KBM-7 (cell line): ENCODE measurements at places on chromosomes 6 and 20.
A peak's percentile ranks its signal among the peaks of the same experiment; 100 is the strongest.

DNA sequence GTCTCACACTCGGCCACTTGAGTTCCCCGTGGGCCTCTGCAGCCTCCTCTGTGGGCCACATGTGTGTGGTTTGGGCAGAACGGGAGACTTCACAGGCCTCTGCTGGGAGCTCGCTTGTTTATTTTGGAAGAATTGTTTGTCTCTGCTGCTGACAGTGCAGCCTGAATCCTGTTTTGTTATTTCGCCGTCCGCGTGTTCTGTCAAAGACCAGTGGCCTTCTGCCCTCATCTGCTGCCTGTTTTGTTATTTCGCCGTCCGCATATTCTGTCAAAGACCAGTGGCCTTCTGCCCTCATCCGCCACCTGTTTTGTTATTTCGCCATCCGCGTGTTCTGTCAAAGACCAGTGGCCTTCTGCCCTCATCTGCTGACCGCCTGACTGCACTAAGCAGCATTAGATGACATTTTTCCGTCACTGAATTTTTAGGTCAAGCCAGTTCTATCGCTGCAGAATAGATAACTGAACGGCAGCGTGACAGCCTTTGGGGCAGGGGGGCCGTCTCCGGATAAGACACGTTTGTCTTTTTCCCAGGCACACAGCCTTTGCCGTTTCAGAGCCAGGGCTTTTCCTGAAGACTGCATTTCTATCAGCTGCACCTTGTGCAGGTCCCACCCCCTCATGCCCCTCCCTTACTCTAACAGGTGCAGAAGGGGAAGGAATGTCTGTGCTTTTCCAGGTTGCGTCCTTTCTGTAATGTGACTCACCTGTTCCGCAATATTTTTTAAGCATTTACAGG lies 158.5 kb upstream of the AFDN start:
- DNase-seq = no peak

DNA sequence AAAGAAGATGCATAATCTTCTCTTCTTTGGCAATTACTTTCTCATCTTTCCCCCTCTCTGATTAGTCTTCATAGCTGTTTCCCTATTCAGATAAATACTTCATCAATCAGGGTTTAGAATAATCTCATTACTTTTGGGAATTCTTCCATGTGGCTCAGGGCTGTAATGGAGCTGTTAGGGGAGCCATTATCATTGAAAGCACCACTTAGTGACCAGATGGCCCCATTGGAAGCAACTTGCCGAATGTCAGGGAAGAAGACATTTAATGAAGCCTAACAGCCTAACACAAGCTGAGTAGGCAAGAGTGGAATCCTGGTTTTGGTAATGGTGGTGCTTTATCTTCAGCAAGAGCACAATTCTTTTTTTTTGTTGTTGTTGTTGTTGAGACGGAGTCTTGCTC lies 45.0 kb downstream of the TIAM2 start:
- no peak for DNase-seq

DNA sequence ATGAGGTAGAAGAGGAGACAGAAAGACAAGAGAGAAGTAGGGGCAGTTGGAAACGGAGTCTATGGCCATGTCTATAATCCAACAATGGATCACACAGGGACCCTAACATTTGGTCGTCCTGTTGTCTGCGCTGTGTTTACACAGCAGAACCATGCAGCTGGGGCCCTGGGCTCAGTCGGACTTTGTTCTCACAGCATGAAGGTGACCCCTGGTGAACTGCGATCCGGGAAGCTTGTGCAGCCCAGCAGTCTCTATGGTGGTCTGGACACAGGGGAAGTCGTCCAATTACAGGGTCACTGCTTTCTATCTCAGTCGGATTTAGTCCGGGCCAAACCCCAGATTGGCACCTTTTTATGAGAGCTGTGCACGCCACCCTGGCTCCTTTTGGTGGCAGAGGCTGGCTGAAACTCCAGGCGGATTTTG lies 153.6 kb downstream of the FOXA2 start:
- no peak for DNase-seq

- peak; percentile 65 for DNase-seq
Observed at GRCh38 chr6:36679043-36679833, 724 bp downstream of the CDKN1A start.

DNA sequence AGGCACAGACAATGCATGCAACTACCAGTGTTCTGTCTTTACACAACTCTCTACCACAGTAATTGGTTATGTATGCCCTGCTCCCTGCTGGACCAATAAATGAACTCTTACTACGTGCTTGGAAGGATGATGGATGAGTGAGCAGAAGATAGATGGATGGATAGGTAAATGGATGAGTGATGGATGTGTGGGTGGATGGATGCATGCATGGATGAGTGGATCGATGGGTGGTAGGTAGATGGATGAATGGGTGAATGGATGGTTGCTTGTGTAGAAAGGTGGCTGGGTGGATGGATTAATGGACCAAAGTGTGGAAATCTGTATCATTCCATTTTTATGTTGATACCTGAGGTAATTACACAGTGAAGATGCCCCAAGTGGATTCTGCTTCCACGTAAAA lies 10.1 kb upstream of the TRAM2 start:
- no peak for DNase-seq

- no peak for DNase-seq
Observed at GRCh38 chr20:63679799-63680305, 16.6 kb upstream of the TNFRSF6B start.

DNA sequence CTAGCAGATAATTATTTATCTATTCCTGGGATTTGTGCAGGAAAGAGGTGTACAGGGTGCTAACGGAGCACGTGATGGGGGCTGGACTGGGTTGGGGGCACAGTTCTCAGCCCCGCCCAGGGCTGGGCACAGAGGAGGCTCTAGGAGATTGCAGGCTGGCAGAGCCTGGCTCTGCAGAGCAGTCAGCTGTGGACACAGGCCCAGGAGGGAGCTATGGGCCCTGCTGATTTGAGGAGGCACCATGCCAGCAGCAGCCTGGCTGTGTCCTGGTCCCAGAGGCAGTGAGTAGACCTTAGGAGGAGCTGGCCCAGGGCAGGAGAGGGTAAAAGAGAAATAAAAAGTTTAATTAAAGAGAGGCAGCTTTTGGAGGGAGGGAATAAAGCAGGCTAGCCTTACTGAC lies 19.3 kb downstream of the MAFB start:
- DNase-seq = no peak

GRCh38 chr6:34616227-34616585 lies 60.1 kb upstream of the SPDEF start:
- peak; percentile 15 for DNase-seq

DNA sequence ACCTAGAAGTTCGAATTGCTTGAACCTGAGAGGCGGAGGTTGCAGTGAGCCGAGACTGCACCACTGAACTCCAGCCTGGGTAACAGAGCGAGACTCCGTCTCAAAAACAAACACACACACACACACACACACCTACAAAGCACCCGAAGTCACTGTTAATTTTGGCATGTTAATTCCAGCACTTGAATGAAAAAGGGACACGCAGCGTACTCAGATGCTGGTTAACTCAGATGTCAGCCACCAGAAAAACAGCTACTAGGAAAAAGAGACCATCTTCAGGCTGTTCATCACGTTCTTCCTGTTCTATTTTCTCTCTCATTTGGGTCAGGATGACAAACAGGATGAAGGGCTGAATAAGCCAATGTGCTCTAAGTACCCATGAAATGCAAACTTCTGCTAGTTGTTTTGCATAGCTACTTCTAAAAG lies 46.9 kb downstream of the BLOC1S5 start:
- no peak for DNase-seq

DNA sequence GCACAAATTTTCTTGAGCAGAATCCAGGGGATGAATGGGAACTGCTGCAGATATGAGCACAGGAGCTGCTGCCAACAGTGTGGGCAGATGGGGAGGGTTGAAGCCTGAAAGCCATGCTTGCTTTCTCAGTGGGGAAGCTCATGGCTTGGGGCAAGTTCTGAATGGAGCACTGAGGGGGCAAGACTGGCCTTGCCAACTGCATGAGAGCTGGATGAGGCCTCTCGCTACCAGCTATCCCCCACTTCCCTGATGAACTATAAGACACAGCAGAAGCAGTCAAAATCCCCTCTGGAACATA lies 28.3 kb downstream of the TREM1 start:
- no peak for DNase-seq

- DNase-seq = peak; percentile 14
Observed at GRCh38 chr6:157763129-157763903, 59.7 kb upstream of the SNX9 start.

DNA sequence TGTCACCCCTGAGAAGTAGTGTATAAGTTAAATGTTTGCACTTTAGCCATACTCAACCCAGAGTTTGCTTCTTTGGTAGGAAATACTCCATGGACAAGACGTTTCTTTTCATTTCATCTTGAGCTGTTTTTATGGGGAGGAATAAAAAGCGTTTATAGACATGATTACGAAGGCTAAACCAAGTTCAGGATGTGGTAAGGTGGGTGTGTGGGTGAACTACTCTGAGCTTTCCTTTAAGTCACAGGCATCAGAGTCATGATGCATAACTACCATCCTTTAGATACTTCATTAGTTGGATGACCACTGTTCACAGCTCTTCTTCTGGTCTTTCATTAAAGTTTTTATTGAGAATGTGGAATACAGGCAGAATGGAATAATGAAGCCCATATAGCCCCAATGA lies 48.9 kb downstream of the EBF4 start:
- DNase-seq = no peak

GRCh38 chr6:82441047-82441855 lies 77.6 kb downstream of the TPBG start:
- DNase-seq = no peak

DNA sequence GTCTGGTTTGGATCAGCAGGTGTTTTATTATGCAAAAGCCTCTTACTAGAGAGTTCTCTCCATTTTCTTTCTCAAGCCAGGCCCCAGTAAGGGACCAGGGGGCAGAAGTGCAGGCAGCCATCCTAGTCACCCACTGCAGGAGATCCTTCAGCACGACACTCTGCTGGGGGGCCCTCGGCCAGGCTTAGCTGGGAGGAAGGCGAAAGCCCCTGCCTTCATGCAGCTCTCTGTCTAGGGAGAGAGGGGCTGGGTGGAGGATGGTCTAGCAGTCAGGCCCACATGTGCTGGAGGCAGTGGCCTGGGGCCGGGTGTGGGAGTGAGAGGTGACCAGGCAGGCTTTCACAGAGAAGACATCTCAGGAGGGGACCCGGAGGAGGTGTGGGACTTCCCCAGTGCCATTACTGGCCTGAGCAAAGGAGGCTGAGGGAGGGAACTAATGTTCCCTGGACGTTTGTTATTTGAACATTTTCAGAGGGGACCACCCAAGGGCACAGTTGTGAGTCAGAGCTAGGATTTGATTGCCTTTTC lies 33.5 kb upstream of the VSTM2L start:
- DNase-seq = no peak

DNA sequence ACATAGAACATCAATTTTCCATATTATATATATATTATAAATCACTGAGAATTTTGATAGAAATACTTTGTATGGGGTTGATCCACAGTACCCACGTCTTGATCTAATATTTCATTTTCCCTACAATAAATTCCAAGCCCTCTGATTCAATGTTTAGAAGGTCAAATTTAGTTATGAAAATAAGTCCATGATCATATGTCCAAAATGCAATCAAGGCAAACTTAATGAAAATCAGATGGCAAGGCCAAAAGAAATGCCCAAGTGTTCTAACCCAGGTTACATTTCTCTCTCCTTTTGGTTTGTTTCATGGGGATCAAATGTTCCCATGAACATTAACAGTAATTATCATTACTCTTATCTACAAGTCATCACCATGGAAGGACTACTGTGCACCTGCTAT lies 203.8 kb downstream of the KIF16B start:
- DNase-seq = no peak

DNA sequence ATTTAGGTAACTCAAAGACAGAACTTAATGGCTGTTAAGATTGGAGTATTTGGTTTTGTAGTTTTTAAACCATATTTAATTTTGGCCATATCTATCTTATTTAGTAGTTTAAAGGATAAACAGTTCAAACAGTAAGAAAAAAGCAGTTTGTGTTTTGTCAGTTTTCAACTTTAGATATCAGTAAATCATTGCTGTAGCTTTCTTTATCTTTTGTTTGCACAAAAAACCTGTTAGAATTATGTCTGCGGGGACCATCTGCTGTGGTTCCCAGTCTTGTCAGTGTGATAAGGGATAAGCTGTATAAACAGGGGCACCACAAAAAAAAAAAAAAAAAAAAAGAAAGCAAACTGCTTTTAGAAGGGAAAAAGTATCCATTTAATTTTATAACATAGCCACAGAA lies 40.9 kb downstream of the CDKAL1 start:
- peak; percentile 63 for DNase-seq

DNA sequence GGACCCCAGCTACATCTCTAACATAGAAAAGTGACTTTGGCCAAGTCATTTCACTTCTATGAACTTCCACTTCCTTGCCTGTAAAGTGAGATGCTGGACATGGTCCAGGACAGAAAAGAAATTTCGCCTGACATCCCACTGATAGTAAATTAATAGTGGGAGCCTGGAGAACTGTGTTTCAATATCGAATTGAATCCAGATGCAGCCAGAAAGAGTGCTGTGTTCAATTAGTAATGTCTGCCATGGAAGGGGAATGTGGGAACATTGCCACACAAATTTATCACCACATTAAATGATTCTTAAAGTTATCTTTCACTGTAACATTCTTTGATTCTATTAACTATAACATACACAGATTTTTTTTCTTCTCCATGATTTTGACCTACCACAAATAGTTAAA lies 255.0 kb downstream of the HACE1 start:
- no peak for DNase-seq

GRCh38 chr20:35893942-35894341 lies 60.4 kb downstream of the SCAND1 start:
- no peak for DNase-seq

- DNase-seq = no peak
Observed at GRCh38 chr20:52905241-52905994, 66.7 kb upstream of the TSHZ2 start.

GRCh38 chr6:85463621-85464259 lies 13.9 kb downstream of the NT5E start:
- no peak for DNase-seq

DNA sequence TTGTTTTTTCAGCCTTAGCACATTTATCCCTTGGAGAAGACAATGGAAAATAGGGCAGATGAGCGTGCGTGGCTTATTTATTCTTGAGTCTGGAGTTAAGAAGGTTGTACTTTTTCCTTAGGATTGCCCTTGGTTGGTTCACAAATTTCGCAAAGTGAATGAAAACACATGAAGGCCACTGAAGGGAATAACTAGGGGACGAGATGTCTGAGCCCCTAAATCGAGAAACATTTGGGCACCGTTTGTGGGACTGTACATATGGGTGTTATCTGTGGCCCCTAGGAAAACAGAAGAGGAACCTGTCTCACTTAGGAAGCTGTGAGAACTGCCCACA lies 19.4 kb upstream of the TRIM27 start:
- no peak for DNase-seq
